GM19239 (cell line): ENCODE measurements at places on chromosomes 7 and 10.

DNA sequence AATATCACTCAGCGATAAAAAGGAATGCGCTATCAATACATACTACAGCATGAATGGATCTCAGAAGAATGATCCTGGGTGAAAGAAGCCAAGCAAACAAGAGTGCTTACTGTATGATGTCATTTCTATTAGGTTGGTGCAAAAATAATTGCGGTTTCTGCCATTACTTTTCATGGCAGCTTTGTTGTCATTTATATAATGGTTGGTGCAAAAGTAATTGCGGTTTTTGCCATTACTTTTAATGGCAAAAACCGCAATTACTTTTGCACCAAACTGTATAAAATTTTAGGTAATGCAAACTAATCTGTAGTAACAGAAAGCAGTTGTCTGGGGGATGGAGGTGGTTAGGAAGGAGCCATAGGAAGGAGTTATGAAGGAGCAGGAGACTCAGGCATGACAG, 318.3 kb upstream of the ZMIZ1 start:
- no peak for DNase-seq

- DNase-seq: no peak
These were observed 317.2 kb downstream of the GRID1 start for GRCh38 chr10:86049442-86049841.

GRCh38 chr10:128026615-128027300, 99.5 kb downstream of the MKI67 start:
- no peak for DNase-seq

DNA sequence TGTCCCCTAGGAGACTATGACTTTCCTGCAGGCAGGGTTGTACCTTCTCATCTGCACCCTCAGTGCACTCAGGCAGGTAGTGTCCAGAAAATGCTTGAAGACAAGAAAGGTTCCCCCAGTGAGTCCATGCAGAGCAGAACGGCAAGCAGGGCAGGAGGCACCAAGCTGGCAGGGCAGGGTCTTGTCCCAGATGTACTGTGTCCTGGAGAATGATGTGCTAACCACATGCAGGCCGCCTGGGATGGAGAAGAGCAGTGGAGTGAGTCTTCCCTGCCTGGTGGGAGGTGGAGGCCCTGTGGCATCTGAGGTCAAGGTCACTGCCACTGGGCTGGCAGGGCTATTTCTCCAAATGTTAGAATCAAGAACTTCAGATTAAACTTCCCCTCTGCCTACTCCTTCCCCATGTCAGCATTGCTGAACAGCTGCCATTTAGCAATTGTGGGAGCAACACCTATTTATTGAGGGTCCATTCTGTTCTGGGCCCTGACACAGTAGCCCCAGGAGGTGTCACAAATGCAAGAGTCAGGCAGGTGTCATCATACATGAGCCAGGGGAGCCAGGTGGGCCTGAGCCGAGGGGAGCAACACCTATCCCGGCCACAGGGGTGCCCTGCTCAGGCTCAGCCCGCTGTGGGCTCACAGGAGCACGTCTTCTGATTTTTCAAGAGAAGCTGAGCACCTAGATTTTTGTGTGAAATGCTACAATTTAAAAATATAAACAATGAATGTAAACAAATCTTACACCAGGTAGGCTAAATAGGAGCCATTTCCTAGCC, 34.1 kb downstream of the PTPRE start:
- DNase-seq: no peak

GRCh38 chr10:21304608-21305007, 220.9 kb downstream of the SKIDA1 start:
- no peak for DNase-seq
